ENCODE measurements at places on chromosomes 5 and 9.

GRCh38 chr5:38453506-38453905, 102.9 kb downstream of the LIFR start:
- no peak for DNase-seq

DNA sequence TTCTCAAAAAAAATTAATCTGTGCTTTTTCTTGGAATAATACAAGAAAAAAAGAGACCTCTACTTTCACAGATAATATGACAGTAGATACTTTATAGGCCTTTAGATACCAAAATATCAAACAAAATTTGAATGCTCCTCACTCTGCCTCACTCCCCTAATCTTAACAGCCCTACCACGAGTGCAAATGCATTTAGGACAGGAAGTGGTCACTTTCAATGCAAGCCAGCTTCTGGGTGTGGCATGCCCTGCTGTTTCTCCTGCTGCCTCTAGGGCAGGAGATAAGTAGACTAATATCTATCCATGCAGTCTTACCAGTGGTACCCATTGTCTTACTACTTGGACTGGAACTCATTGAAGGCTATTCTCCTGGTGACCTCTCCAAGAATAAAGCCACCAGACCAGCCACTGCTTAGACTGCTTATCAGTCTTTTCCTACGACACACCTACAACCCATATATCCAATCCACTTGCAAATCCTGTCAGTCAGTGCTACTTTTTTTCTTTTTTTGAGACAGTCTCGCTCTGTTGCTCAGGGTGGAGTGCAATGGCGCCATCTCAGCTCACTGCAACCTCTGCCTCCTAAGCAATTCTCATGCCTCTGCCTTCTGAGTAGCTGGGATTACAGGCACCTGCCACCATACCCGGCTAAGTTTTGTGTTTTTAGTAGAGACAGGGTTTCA, 23.0 kb downstream of the FRRS1L start:
- no peak for DNase-seq

GRCh38 chr5:606061-606460, 6.1 kb upstream of the CEP72 start:
- no peak for DNase-seq

DNA sequence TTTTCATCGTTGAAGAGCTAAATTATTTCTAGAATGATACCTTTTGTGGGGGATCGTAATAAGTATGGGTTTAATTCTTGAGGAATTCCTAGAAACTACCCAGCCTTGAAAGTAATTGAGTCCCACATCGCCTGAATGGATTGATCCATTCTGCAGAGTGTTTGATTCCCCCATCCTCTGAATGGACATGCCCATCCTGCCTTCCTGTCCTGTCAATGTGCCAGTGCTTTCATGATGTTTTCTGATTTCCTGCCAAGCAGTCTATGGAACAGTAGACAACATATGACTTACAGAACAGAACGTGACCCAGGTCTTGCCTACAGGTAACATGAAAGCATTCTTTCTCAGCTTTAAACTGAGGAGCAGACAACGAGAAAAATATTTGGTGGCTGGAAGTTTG, 319.2 kb downstream of the DRD1 start:
- DNase-seq, result no peak

DNA sequence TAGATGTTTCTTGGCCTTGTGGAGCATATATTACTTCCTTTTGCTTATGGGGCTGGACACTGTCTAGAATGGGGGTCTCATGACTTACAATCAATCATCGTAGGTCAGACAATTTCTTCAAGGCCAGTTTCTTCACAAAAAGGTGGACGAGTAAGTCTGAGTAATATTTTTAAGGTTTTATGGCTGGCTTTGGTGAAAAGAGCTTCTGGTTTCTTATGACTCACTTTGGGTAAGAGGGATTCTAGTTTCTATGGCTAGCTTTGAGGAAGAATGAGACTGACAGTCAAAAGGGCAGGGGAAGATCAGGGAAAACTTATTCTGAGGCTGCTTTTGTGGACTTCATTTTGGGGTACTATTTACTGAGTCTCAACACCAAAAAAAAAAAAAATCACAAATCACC, 2067.2 kb upstream of the C9orf72 start:
- no peak for DNase-seq

DNA sequence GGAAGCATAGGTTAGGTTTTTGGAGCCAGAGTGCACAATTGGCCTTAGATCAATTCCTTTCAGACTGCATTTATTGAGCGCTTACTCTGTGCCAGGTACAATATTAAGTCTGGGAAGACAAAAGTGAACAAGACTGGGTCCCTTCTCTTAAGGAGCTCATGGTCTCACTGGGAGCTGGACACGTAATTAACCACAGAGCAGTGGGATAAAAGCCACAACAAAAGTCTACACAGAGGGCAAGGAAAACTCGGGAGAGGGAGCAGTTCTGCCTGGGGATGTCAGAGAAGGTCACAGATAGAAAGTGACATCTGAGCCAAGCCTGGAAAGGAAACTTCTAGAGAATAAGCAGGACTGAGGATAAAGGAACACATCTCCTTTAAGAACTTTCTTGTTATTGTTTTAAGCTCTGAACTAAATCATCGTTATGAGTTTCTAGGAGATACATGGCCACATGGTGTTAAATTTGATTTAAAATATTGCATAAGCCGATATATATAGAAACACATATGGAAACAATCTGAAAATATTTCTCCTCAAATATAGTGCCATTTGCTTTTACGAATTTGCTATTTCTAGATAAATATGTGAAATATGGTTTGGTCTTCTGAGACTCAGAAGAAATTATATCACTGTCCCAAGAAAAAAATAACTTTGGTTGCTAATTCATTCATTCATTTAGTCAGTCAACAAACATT, 40.1 kb upstream of the PDE8B start:
- no peak for DNase-seq

DNA sequence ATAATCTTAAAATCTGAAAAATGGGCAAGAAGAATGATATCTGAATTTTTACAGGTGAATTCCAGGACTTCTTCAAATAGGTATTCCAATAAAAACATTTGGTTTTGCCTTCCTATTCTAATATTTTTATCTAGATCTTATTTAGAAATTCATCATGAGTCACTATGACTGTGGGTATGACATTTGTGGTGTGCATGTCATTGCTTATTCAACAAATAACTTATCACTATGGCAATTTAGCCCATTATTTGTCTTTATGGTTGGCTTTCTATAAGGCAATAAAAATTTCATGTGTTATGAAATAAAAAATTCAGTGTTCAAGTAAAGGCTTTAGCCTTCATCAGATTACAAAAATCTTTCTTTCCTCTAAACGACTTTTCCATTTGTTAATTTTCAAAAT, 1139.6 kb upstream of the NUDT12 start:
- no peak for DNase-seq

DNA sequence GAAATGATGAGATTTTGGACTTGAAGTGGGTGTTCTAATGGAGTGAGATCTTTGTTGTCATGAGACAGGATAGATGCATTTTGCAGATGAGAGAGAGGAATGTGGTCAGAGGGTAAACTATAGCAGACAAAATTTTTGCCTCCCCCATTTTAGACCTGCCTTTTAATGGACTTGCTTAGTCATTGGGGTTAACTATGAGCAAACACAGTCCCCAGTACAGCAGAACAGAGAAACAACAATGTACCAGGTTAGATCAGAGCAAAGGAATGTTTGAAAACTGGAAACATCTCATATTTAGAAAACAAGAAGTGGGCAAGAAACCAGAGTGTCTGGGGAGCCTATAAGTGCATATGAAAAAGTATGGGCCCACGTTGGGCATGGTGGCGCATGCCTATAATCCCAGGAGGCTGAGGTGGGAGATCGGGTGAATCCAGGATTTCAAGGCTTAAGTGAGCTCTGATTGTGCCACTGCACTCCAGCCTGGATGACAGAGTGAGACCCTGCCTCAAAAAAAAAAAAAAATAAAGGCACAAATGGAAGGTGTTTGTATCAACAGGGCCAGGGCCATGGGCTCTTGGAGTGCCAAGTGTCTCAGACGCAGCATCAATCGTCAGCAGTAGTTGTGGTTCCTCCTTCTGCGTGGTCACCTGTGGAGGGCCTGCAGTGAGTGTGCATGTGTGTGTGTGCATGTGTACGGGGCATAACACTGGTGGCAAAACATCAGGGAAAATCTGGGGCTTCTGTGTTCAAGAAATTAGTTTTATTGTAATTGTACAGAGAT, 214.4 kb upstream of the S1PR3 start:
- DNase-seq, result no peak

DNA sequence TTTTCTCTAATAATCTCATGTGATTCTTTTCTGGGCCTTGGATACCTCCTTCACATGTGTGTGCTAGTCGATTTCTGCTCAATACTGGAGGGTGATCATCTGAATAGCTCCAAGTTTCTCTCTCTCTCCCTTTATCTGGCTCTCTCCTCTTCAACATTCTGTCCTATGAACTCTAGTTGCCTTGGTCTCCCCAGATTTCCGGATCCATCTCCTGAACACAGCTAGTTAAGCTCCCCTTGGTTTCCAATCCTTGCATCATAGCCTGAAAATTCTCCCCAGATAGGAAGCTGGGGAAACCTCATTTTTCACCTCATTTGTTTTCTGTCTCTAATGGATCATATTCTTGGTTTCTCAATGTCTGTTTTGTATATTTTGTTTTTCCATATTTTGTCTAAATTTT, 832.3 kb downstream of the MTRR start:
- no peak for DNase-seq

GRCh38 chr5:96244696-96245095, 188.4 kb downstream of the PCSK1 start:
- DNase-seq, result no peak

- DNase-seq, result no peak
Measured at GRCh38 chr5:67293226-67293625, 96.6 kb upstream of the CD180 start.

DNA sequence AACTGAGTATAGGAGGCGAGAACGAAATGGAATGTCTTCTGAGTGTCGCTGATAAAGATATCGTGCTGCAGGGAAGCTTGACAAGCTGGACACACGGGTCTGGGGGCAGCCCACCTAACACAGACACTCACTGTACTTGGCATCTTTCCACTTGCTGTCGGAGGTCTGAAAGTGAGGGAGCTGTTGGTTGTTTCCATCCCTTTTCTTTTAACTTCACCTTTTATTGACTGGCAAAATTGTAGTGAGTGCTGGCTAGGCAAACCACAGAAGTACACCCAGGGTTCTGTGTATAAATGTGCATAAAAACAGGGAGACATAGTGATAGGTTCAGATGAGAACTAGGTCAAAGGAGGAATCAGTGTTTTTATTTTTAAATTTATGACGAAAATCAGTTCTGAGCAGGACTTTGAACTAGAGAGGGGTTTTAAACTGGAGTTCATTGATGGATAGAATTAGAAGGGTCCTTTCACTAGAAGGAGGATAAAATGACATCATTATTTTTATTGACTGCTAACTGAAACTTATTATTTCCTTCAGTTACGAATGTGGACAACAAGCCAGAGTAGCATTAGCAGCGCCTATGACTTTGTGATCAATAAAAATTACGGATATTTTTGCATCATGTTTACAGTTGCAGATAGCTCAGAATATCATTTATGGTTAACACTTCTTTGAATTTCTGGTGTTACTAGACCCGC, 817 bp downstream of the GAPVD1 start:
- DNase-seq, result no peak

- DNase-seq, result no peak
Measured at GRCh38 chr9:13431222-13431536, 151.7 kb upstream of the MPDZ start.

GRCh38 chr5:99866740-99867139, 668.4 kb upstream of the FAM174A start:
- no peak for DNase-seq

DNA sequence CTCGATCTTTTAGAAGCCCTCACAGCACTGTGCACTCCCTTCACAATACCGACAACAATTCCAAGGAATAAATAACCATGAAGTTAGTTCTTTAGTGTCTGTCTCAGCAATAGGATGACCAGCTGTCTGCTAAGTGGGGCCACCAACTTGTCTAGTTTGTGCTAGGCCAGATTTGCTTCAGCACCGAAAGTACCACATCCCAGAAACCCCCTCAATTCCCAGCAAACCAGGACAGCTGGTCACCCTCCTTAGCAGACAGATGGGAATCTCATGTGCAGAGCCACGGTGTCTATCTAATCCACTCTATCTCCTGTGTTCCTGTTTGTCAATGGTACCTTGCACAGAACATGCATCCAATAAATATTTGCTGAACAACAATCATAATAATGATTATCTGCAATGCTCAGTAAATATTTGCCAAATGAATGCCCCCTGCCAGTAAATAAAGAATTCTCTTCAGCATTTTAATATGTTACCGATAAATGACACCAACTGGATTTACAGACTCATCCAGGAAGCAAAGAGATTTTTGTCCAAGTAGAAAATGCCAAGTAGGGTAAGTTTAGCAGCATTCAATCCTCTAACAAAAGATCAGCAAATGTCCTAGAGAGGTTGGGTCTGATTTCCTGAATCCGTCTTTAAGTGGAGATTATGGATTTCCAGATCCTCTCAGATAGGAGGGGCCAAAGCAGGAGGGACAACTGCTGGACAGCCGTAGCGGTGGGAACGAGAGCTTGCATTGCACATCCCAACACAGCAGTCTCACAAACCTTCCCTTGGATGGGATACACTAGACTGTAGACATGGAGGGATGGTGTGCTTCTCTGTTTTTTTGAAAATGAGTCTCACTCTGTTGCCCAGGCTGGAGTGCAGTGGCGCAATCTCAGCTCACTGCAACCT, 51.9 kb upstream of the ANKRD33B start:
- no peak for DNase-seq

- no peak for DNase-seq
Measured at GRCh38 chr5:626850-627249, 14.7 kb downstream of the CEP72 start.

DNA sequence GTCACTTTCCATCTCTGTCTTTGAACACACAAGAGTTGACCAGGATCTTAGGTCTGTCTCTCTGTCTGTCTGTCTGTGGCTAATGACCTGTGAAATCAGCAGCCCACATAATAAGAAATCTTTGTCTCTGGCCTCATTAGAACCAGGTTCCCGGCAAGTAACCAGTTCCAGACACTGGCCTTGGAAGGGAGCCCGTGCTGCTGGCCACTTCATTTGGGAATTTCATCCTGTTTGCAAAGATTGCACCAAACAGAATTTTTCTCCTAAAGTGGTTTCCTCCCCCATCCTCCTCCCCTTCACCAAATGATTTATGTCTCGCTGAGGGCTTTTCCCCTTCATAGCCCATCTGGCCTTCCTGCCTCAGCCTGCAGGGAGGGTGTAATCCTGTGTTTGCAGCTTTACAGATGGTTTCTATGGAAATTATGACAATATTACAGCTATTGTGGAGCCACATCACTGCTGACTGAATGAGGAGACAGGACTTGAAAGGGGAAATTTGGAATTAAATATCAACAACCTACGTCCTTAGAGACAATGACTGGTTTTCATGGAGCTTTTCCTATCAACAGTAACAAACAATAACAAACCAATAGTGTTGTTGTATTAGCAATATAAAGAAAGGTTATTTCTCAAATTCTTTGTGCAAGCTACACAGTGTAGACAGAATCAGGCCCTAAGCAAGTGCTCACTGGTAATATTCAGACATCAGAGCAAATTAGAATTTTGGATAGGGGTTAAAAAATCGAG, 25.7 kb downstream of the DPYSL3 start:
- DNase-seq, result no peak

Measured in amygdala (tissue), 56 donors.